Stimulated activated CD4-positive, alpha-beta T cell treated with anti-CD3 and anti-CD28 coated beads, TNF-alpha, amount 100 ng/mL, for 1 hour (primary cell): ENCODE measurements at places on chromosomes 6 and 20.

DNA sequence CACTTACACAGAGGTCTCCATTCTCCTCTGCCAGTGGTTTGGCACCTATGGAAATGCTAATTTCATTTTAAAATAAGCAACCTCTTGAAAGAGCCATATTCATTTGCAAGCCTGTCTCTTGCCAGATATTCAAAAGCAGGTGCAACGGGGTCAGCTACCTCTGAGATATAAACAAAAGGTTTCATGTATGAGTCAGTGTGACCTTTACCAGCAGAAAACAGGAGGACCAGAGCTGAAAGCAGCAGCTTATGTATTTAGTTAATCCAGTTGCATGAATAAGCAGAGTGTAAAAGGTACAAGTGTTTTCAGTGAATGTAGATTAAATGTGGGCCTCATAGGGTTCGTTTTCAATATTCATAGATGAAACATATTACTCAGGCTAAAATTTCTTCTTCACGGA, 56.0 kb downstream of the TENT5A start:
- DNase-seq, result no peak

GRCh38 chr6:164107297-164107995, 692.9 kb downstream of the QKI start:
- no peak for DNase-seq

DNA sequence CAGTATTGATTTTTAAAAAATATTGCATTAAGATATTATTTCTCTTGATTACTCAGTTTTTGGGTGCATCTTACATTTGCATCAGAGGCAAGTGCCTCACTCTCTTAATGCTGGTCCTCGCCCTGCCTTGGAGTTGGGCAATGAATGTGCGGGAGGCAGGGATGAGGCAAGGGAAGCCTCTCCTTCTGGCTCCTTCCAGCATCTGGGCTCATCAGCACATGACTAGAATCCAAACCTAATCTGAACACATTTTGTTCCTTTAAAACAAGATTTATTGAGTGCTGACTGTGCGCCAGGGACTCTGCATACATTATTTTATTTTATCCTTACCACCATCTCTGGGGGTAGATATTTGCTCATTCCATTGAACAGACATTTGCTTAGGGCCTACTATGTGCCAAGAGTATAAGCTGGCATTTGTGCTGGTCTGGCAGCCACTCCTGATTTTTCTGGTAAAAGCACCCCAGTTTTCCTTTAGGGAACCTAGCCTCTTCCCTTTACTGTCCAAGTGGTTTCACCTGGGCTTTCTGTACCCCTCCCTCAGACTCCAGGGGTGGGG, 71.9 kb upstream of the ZNFX1 start:
- DNase-seq, result no peak

DNA sequence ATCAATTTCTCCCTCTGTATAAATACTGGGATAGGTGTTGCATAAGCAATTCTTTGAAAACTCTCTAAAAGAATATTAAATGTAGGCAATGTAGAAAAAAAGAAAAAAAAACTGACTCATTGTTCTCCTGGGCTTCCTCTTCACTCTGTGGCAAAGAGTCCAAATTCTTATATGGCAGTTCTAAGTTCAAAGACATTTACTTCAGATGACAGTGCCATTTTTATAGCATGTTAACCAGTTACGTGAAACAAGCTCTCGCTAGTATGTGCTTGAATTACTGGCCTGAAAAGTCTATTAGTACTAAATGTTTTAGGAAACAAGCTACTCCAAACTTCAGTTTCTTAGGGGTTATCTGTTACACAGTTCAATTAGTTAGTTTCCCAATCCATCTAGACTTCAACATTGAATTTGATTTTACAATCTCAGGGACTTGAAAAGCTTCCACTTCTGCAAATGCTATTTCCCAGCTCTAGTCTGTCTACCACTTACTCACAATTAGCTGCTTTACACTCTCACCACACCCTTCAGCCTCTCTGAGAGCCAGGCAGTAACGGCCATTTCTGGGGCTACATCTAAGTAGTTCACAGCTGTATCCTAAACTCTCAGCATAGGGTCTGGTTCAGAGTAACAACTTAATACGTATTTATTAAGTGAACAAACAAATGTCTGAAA, 100.4 kb downstream of the OGFRL1 start:
- DNase-seq, result no peak

DNA sequence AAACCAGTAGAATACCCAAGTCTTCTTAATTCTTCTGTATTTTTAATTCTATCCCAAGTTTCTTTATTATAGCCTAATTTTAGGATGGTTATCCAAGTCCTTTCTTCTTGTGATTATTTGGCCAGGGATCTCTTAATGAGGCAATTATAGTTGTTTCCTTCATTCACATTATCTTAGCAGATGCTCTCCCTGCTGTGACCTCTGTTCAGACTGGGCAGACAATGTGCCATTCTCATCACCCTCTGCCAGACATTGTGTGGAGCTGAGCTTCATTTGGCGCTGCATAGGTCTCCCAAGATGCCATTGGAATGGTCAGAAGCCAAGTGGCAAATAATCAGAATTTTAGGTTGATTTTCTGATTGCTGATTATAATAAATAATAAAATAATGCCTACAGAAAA, 79.4 kb downstream of the LIN28B start:
- DNase-seq, result no peak

DNA sequence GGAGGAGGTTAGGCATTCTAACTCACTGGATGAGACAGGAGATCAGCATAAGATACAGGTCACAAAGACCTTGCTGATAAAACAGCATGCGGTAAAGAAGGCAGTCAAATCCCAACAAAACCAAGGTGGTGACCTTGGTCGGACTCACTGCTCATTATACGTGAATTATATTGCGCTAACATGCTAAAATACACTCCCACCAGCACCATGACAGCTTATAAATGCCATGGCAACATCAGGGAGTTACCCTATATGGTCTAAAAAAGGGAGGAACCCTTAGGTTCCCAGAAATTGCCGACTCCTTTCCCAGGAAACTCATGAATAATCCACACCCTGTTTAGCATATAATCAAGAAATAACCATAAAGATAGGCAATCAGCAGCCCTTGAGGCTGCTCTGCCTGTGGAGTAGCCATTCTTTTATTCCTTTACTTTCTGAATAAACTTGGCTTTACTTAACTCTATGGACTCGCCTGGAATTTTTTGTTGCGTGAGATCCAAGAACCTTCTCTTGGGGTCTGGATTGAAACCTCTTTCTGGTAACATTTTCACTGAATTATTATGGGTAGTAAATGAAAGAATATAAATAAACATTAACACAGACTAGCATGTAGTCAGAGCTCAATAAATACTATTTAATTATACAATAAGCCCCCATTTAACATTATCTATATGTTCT, 3.0 kb upstream of the LAMA4 start:
- no peak for DNase-seq

GRCh38 chr6:5275497-5275896, 14.2 kb downstream of the FARS2 start:
- no peak for DNase-seq

GRCh38 chr6:155080881-155081845, 86.0 kb downstream of the TIAM2 start:
- no peak for DNase-seq

DNA sequence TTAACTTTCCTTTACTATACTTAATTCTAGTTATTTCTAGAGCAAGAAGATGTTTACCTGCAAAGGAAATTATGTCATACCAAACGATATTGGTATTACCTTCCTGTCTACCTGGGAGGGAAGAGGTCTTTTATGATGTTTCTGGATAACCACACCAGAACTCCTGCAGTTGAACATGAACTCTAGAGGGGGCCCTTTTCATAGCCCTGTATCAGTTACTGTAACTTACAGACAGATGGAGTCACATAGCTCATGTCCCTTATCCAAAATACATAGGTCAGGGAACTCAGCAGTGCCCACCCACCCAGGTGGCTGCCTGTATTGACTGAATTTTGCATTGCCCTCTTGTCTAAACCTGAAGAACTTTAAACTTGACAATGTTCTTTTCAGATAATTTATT, 35.1 kb upstream of the MYL9 start:
- no peak for DNase-seq

GRCh38 chr6:3336066-3336786, 77.5 kb downstream of the PSMG4 start:
- no peak for DNase-seq

DNA sequence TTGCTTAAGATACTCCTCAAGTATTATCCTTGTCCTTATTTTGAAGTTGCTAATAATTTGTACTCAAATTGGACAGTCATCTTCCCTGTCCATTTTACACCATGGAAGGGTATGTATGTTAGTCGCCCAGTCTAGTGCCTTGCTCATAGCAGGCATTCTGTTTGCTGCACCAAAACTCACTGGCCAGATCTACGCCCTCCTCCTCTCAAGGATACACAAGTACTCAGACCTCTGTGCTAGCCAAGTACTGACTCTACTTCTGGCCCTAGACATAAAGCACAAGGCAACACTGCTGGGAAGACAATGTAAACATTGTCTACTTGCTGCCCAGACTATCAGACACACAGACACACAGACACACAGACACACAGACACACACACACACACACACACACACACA, 57.7 kb downstream of the DNAAF9 start:
- no peak for DNase-seq

DNA sequence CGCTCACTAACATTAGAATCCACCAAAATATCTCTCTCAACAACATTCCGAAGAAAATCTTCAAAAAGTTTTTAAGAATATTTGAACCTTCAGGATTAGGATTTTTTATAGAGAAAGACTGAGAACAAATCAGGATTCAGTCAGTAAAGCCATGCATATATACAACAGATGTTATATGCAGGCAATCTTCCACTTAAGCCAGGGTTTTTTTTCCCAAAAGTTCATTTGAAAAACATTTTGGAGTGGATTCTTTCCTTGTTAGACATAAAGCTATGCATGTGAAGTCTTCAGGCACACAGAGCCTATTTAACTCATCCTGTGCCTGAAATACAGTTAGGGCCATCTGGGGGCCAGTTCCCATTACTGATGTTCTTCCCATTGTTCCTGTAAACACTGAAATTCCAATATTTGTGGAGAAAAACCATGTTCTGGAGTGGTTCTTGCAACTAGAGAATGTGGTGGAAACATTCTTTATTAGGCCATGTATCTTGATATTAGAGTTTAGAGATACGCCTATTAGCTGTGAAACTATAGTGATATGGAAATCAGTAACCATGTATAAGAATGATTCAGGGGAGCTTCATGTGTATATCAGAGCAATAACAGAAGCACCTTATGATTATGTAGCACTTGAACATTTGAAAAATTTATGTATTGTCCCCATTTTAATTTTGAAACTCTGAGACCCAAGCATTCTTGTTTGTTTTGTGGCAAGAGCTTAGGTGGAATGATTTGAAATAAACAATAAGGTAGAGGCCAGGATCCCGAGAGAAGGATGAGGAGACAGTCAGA, 61.7 kb downstream of the PLEKHG1 start:
- no peak for DNase-seq

DNA sequence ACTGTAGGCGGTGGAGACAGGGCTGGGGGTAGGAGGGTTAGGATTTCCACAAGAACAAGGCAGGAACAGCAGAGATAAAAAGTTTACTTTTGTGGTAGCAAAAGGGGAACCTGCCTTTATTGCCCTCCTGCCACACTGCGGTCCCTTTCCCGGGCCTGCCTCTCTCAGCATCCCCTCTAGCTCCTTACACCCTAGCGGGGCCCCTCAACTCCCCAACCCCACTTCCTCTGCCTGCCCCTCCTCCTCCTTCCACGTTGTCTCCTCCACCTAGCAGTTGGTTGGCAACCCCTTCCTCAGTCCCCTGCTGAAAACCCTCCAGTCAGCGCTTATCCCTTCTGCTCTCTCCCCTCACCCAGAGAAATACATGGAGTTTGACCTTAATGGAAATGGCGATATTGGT, 714 bp downstream of the AIF1 start:
- DNase-seq, result no peak

DNA sequence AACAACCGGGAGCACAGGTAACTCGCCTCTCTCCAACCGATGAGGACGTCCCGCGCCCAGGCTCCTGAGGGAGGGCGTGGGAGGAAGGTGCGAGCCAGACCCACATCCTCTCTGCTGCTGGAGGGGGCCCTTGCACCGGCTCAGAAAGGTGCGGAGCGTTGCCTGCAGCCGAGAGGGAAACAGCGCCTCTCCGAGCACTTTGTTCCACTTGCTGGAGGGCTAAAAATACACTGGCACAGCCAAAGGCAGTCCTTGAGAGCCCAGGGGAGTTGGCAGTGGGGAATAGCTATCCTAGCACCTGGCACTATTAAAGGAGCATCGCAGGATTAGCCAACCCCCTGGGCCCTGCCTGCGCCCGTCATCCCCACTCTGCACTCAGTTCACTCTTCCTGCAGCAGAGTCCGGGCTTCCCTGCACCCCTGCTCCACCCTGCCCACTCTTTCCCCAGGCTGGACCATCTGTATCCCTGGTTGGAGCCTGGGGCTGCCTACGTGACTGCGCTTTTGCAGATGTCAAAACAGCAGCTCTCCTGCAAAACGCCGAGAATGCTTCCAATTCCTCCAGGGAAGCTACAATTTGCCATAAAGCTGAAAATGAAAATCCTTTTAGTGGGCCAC, 108.9 kb downstream of the SNX5 start:
- no peak for DNase-seq

DNA sequence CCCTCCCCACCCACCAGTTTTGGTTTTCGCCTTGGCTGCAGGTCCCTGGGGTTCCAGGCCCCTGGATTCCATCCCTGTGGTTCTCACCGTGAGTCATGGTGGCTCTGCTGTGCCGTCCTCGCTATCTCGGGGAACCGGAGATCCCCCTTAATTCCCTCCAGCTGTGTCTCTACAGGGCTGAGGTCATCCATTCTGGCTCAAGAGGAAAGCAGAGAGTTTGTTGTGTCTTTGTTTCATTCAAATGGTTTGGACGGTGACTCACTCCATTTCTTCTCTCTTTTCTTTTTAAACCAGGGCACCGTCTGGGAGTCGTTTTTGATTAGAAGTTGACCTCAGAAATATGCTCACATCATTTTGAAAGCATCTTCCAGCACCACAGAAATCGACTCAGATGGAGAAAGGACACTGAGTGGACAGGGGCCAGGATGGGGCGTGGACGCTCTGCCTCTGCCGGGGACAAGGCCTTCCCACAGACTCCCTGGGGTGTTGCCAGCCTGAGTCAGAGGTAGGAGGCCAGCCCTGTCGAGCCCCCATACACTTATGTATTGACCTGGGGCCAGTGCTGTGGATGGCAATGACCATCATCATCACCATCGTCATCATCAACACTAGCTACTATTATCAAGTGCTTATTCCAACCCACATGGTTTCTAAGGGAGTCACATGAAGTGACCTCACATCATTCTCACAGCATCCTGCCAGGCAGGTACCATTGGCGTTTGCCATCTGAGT, 176.2 kb downstream of the NFATC2 start:
- DNase-seq, result no peak

DNA sequence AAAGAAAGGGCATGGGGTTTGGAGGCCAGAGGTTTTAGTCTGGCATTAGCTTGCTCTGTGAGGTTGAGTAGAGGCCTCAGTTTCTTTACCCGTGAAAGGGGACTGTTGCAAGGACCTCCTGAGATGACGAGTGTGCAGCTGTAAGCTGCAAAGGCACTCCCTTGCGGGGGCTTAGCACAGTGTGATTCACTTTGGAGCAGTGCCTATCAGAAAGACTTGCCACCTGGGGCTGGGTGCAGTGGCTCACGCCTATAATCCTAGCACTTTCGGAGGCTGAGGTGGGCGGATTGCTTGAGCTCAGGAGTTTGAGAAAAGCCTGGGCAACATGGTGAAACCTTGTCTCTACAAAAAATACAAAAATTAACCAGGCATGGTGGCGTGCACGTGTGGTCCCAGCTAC, 7.5 kb upstream of the BAK1 start:
- no peak for DNase-seq

GRCh38 chr6:49406250-49406970, 56.6 kb downstream of the MMUT start:
- DNase-seq, result no peak
